ENCODE measurements at places on chromosomes 2 and 18.

DNA sequence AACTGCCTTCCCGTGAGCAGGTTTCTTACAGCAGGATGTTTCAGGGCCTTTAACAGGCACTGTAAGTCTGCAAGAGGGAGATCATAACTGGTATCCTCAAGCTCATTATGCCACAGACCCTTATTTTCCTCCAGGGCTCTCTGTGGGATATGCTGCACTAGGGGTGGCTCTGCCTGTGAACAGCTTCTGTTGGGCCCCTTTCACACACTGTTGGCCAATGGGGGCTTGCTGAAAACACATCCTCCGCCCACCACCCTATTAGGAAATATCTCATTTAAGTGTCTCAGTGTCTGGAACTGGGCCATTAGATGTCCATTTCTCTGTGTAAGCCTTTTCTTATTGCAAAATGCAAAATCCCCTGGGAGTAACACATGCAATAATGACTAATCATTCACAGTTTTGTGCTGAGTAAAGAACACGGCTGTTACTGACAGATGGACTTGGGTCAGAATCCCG is 414.3 kb upstream of the HS6ST1 start:
- DNase-seq, result no peak

DNA sequence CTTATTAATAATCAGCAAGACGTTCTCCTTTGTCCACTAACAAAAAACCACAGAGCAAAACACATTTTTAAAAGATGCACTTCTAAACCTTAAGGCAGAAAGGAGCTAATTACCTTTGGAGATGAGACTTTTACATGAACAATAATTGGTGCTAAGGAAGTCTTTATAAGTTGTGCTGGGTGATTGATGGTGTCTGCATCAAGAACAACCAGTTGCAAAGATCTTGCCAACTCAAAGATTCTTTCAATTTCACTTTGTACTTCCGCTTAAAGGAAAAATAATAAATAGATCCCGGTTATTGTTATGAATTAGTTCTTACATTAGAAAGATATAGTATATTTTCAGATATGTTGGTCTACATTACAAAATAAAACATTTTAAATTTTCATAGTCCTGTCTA is 26.9 kb upstream of the ARL5A start:
- DNase-seq, result no peak

DNA sequence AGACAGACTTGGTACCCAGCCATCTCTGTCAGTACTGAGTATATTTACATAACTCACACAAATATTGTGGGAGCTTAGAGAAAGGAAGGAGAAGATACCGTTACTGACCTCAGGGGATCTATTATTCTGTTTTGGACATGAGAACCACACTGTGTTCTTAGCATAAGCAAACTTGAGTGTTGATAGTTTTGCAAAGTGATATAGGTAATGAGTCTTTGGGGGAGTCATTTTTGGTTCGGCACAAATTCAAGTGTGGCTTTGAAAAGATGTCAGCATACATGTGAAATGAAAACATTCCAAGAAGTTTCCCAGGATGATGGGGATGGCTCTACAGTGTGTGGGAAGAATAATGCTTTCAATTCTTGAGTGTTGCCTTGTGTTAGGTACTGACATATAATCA is 24.1 kb downstream of the SMARCAL1 start:
- DNase-seq, result no peak

- DNase-seq, result no peak
Observed at GRCh38 chr2:204340511-204340910, 204.8 kb upstream of the PARD3B start.

DNA sequence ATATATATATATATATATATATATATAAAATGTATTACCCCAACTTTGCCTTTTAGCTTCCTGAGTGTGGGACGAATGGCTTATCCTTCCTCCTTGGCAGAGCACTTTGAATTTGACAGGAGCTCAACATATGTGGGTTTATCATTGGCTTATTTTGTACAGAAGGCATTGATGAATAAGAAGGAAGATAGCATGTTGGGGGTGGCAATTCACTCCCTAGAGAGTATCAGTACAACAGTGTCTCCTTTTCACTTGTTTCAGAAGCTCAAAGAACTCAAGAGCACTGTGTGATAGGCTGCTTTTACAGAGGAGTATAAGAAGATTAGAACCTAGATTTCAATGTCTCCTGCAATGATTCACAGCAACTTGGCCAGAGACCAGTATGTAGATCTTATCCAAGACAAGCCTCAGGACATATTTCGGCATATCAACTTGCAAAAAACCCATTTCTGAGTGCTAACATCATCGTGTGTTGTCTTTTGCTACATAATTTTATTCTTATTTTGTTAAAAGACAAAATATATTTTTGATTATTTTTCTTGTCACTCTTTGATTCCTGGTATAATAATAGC is 345.8 kb downstream of the SOCS6 start:
- no peak for DNase-seq

DNA sequence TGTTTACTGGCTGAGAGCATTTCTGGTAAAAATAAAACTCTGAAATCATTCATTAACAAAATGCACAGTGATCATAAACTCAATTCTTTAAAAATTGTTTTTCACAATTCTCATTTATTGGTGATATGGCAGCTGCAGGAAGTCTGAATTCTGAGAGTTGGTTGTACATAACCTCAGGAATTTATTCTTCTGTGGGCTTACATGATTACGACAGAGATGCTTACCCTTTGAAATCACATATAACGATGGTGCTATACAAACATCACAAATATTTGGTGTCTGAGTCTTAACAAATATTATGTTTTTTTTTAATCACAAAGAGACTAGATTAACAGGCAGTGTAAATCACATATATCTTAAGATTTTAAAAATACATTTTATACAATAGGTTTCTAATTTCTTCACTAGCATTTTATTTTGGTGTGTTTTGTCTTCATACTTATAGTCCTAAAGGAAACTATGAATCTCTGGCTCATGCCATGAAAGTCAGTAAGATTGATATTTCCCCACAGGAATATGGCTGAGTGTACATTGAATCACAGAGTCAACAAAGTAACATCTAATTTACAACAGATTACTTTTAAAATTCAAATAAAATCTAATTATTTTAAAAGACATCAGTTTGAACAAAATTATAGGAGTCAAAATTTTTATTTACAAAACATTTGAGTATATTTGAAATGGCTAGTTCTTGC is 318.8 kb upstream of the THUMPD2 start:
- no peak for DNase-seq

DNA sequence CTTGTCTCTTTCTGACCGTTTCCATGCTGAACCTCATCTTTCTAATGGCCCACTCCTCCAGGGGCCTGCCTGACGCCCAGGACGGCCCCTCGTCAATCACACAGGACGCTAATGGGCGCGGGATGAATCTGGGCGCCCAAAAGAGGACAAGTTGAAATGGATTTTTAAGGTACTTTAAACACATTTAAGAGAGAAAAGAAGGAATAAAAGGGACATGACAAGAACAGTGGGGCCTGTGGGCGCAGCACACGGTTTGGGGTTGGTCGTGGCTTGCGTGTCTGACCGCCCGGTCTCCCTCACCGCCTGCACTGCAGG is 607 bp upstream of the UBE2F start:
- DNase-seq, result no peak

DNA sequence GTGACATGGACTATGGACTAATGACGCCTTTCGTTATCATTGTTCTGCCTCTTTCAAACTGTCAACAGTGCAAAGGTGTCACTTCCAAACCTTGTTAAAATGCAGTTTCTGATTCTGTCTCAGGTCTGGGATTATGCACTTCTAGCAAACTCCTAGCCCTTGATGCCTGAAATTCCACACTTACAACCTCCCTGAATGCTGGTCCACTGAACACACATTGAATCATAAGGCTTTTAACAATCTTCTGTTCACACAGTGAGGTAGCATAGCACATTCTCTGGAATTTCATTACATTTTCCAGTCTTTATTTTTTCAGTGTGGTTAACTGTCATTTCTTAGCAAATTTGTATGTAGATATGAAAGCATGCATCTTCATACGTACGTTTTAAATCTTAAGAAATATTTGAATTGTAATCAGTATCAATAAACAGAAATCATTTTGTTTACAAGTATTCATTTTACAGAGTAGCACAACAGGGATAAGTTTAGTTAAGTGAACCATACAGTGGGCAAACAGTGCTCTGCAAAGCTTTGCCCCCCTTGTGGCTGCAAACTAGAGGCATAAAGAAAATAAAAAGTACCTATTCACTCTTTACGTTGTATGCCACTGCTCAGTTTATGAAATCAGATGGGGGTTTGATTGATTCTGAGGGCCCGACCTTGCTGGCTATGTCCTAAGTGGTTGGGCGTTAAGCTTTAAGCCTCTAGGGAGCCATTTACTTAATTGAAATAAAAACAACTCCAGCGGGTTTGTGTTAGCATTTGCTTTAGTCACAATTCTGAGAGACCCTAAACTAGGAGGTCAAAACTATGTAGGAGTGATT is 250.8 kb downstream of the LRRTM1 start:
- no peak for DNase-seq

GRCh38 chr2:178211943-178212342 is 17.6 kb downstream of the OSBPL6 start:
- DNase-seq, result no peak

GRCh38 chr2:180324182-180324581 is 317.1 kb upstream of the CWC22 start:
- DNase-seq, result no peak

GRCh38 chr18:65983750-65984149 is 232.9 kb downstream of the CDH7 start:
- DNase-seq, result no peak

- DNase-seq, result no peak
Observed at GRCh38 chr2:16972276-16972675, 306.6 kb upstream of the CYRIA start.

GRCh38 chr2:120393456-120393855 is 47.5 kb downstream of the INHBB start:
- DNase-seq, result no peak

- no peak for DNase-seq
Observed at GRCh38 chr2:152686321-152686720, 30.9 kb downstream of the PRPF40A start.

- DNase-seq, result no peak
Observed at GRCh38 chr2:189134485-189134884, 45.1 kb downstream of the COL5A2 start.

GRCh38 chr2:219125225-219125885 is 35.3 kb downstream of the NHEJ1 start:
- no peak for DNase-seq

DNA sequence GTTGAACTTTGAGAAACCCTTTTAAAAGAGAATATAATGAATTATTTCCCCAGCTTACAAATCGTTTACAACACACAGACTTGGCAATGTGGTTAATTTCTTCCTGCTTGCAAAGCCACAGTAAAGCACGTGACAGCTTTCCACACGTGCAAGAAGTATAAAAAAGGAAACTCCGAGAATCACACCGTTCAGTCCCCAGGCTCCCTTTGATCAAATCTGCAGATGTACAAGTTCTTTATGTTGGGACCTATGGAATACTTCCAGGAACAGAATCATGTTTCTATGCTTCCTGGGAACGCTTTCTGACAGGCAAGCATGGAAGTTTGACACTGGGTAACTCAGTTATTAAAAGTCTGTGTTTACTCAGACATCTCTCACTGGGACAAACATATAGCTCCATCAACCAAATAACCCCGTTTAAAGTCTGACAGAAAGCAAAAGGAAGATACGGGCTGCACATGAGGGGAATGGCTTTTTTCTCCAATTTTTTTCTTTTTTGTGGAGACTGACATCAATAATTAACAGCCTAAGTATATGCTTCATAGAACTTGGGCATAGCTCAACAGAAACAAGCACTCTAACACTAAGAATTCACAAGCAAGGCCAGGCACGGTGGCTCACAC is 134.8 kb downstream of the EIPR1 start:
- DNase-seq, result no peak

DNA sequence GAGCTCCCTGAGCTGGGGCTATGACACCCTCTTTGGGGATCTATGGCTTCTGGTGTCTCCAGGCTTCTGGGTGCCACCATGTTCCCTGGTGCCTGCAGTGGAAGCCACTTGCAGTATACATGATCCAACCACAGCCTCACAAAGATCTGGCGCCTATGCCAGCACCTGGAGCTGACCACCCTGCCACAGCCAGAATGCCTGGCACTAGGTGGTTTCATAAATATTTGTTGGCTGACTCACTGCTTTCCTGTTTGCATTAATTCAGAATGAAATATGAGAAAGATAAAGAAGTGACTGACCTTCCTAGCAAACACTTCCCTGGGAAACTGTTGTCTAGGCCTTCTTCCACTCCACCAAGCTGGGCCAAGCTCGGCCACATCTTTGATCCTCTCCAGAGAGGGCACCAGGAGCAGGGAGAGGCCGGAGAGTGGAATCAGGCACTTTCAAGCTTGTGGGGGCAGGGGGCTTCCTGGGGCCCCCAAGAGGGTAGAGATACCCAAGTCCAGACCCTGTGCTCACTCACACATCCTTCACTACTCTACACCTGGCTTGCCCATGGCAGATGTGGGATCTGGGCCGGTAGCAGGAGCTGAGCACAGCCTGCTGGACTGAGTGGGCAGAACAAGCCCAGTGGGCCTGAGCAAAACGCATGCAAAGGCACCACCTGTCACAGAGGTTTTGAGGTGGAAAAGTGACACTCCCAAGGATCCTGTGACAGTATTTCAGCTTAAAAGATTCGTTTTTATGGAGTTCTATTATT is 565.7 kb downstream of the SLC4A3 start:
- DNase-seq, result no peak

- no peak for DNase-seq
Observed at GRCh38 chr2:128134573-128134972, 43.6 kb downstream of the UGGT1 start.

- no peak for DNase-seq
Observed at GRCh38 chr18:36419900-36420531, 122.5 kb downstream of the FHOD3 start.

GRCh38 chr18:3060667-3061580 is 48.0 kb upstream of the LPIN2 start:
- DNase-seq, result no peak

DNA sequence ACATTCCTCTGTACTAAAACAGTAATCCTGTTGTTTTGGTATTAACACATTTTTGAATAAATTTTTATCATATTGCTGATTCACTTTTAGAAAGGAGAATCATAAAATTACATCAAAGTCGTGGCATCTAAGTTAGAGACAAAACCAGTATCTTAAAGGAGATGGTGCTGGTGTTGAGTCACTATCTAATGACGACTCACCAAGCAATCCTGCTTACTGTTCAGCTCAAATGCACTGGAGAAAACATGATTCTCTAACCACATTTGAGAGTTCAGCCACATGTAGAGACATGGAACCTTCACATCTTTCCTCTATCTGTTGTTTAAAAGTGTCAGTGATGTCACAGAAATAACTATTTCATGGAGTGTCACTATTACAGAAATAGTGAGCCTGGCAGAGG is 473.8 kb downstream of the TGIF1 start:
- DNase-seq, result no peak

- no peak for DNase-seq
Observed at GRCh38 chr2:149027590-149028250, 10.8 kb upstream of the LYPD6B start.

DNA sequence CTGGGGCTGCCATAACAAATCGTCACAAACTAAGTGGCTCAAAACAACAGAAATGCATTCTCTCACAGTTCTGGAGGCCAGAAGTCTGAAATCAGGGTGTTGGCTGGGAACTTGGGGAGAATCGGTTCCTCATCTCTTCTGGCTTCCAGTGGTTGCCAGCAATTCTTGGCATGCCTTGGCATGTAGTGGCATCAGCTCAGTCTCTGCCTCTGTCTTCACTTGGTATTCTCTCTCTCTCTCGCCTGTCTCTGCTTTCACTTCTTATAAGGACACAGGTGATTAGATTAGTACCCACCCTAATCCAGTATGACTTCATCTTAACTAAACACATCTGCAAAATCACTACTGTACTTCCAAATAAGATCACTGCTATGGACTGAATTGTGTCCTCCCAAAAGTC is 695.4 kb upstream of the ID2 start:
- DNase-seq, result no peak

Data from NCI-H774 (cell line).